ENCODE measurements at places on chromosomes 11 and 22.

GRCh38 chr22:38760477-38761201 is 4.8 kb upstream of the SUN2 start:
- DNase-seq = no peak

- DNase-seq = peak; percentile 9
Measured at GRCh38 chr11:69238573-69239351, 55.2 kb upstream of the MYEOV start.

DNA sequence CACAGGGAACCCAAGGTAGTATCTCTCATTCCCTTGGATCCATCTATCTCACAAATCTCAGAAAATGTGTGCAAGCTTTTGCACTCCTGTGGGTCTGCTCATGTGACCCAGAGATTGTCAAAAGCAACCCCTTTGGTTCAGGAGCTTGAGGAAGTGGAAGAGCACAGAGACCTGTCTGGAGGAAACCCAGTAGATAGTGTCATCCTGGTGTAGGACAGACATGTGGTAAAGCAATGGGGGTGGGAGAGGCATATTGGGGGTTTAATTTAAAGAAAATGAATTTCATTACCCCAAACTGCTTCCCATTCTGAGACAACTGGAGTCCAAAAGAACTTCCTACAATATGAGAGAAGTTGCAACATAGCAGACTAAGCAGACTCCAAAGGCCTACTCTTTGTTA is 5.8 kb upstream of the MS4A14 start:
- DNase-seq = no peak

DNA sequence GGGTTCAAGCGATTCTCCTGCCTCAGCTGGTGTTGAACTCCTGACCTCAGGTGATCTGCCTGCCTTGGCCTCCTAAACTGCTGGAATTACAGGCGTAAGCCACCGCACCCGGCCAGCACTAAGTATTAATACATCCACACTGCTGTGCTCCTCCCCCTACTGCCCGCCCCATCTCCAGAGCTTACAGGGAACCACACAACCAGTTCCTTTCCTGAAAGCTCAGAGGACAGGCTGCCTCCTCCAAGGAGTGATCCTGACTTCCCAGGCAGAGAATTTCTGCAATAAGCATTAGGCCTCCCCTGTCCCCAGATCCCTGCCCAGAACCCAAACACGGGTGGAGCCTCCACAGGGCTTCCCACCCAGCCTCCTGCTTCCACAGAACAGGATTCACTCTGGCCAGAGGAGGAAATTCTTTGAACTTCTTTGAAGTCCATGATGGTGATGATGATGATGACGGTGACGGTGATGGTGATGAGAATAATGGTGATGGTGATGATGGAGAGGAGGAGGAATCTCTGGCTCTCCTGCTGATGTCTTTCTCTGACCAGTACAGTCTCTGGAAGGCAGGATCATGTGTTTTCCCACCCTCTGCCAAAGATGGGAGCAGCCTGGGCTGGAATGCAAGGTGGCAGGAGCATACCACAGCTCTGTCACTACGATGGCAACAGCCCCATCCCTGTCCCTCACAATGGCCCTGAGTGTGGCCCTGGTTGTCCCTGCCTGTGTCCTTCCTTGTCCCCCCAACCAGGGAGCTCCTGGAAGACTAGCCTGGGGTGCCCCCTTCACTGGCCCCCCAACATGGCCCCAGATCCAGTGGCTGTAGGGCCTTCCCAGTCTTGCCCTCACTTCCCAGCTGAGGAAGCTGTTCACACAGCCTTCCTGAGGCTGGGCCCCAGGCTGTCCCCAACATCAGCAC is 33.5 kb upstream of the CSNK1E start:
- DNase-seq = no peak

GRCh38 chr22:47681411-47682165 is 919.1 kb downstream of the TBC1D22A start:
- no peak for DNase-seq

DNA sequence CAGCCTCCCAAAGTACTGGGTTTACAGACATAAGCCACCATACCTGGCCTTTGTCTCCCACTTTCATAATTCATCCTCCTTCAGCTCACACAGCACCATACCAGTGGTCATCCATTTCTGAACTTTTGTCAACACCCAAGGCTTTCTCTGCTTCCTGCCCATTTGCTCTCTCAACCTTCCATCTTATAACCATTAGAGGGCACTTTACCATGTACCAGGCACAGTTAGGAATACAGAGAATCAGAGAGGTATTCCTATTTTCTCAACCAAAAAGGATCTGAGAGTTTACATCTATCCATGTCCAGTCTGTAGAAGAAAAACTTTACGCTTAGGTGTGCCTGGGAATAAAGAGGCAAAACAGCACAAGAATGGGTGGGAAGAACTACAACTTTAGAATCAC is 397.6 kb downstream of the BUD13 start:
- no peak for DNase-seq

- no peak for DNase-seq
Measured at GRCh38 chr11:75490221-75491181, 35.2 kb downstream of the GDPD5 start.

DNA sequence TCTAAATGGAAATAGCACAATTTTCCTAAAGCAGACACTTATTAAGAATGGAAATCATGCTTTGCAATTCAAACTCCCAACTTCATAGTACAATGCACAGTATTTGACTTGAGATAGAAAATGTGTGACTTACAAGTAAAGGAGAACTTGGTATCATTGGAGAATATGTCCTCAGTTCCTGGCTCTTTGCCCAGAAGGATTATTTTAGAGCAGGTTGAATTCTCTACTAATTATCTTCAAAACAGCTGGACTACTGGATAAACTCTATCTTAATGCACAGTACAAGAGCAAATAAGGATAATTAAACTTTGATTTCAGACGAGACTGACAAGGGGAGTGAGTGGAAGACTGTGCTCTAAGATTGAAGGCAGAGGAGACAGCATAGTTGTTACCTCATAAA is 839.4 kb downstream of the OPCML start:
- no peak for DNase-seq

DNA sequence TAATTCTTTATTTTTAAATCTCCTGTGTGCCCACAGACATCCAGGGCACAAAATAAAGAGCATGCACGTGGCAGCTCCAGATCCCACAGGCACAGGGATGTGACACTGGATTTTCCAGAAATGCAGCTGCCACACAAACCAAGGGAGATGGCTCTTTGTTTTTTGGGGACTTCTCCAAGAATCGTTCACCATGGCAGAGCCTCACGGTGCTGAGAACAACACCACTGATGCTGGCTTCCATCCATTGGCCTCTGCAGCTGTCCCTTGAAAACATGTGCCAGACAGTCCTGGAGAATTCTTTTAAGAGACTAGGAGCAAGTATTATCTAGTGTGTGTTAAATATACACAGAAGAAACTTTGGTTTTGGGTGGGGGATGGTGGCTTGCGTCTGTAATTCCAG is 108.4 kb upstream of the SLC22A12 start:
- DNase-seq = no peak

GRCh38 chr11:1852271-1852876 is 510 bp upstream of the LSP1 start:
- DNase-seq = no peak

DNA sequence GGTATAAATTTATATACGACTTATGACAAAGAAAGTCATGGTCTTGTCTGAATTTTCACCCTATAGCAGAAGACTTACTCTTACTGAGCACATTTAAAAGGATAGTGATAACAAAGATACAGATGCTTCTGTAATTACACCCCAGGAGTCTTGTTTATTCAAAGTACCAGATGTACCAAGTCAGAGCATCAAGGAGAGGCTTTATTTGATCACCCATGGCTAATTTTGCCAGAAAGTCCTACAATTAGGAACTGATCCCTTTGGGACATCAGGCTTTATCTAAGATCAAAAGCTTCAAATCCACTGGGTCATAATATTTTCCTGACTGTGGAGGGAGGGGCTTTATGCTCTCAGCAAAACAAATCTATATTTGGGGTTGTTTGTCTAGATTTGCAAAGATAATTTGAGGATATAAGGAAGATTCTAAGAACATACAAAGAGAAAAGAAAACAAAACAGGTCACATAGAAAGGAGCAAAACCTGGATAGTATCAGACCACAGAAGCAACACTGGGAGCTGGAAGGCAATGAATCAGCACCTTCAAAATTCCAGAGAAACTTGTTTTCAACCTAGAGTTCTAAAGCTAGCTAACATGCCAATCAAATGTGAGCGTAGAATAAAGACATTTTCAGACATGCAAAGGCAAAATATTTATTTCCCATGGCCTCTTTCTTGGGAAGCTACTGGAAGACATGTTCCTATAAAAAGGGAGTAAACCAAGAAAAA is 124.8 kb upstream of the CSNK2A3 start:
- DNase-seq = no peak

DNA sequence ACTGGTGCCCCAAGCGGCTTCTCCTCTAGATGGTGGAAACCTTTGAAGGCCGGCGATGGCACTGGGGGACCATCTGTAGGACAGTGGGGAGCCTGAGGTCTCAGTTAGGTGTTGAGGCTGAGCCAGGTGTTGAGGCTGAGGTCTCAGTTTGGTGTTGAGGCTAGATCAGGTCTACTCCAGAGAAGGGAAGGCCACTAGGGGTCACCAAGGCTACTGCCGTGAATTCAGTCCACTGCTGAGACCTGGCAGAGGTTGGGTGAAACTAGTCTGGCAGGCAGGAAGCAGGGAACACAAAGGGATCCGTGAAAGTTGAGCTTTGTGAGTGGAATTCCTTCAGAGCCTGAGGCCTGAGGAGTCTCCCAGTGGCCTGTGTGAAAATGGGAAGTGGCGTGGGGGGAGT is 123.8 kb upstream of the FGF3 start:
- no peak for DNase-seq

- DNase-seq = no peak
Measured at GRCh38 chr11:59818572-59818971, 8.0 kb upstream of the MRPL16 start.

GRCh38 chr22:40878922-40879321 is 17.0 kb upstream of the DNAJB7 start:
- no peak for DNase-seq

- DNase-seq = no peak
Measured at GRCh38 chr22:23580576-23581259, 628 bp upstream of the IGLL1 start.

- DNase-seq = no peak
Measured at GRCh38 chr11:7892059-7892699, 38.9 kb downstream of the OR10A6 start.

DNA sequence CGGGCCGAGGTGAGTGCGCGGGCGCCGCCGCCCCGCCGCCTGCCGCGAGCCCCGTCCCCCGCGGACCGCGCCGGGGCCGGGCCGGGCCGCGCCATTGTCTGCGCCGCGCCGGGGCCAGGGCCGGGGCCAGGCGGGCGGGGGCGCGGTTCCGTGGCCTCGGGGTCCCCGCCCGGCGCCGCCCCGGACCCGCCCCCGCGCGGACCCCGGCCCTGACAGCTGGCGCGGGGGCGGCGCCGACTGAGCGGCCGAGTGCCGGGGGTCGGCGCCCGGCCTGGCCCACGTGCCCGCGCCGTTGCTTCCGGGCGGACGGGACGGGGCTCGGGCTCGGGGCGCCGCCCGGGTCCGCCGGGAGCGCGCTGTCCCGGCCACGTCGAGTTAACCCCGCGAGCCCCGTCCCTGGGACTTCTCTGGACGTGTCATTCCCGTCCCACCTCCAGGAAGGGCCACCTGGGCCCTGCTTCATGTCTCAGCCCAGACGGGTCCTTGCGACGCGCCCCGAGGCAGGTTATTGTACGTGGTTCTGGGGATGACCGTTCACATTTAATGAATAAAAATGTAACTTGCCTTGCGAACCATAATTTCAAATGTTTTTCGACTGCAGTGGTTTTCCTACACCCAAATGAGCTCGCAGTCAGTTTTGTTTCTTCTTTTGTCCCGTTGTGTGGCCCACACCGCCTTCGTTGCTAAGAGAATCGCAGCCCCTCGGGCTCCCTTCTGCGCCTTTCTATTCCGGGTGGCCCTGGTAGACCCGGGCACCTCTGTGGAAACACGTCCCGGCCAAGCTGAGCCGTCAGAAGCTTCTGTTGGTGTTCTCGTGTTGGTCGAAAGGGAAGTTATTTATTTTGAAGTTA is 562 bp downstream of the ZBED4 start:
- no peak for DNase-seq
